ENCODE measurements at places on chromosomes 11 and 22. TPM values are rescaled to one million over a fixed set of nuclear protein-coding genes. Genes with fewer than 3 reads are reported as not detected.

GRCh38 chr22:34798605-34799004, 267.4 kb upstream of the ISX start:
- no peak for DNase-seq

Gene UPK3A
- total RNA-seq: not detected

DNA sequence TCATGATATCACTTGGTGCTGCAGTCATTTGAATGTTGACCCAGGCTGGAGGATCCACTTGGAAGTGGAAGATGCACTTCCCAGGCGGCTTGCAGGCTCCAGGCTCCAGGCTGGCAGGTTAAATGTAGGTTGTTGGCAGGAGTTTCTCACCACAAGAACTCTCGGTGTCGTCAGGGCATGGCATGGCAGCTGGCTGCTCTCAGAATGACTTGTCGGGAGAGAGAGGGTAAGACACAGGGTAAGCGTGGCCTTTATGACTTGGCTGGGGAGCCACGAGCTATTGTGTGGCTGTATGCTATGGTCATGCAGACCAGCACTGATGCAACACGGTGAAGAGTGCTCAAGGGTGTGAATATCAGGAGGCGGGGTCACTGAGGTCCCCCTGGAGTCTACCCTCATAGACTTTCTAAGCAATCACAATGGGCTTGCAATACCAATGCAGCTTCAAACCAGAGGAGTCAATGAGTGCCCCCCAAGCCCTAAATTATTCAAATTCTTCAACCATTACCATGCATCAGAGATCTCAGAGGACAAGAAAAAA, 1027.7 kb downstream of the OPCML start:
- no peak for DNase-seq

GRCh38 chr11:45947885-45948284, 25.4 kb downstream of the LARGE2 start:
- DNase-seq: no peak

DNA sequence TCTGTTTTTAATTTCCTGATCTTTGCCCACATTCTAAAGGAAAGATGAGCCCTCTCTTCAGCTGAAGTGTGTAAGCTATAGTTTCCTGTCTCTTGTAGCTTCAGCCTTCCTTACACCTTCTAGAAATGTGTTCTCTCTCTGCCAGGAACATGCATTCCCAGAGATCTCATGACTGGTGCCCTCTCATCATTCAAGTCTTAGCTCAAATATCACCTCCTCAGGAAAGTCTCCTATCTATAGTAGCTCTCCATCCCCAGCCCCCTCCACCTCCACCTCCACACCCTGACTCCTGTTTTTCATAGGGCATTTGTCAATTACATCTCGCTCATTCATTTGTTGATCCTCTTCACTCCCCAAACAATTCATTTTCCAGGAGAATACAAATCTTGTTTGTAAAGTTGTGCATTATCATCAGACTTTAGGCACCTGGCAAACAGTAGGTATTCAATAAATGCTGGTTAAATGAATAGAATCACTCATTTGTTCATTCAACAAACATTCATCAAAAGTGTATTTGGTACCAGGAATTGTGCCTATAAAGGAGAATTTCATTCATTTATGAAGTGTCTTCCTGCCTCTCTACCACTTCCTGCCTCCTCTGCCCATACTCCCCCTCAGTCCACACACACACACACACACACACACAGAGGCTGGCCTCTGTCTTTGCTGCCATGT, 160.3 kb downstream of the BBOX1 start:
- no peak for DNase-seq

Gene ANO1
- not detected for total RNA-seq

- no peak for DNase-seq
Observed at GRCh38 chr11:108576523-108576922, 17.0 kb downstream of the EXPH5 start.

DNA sequence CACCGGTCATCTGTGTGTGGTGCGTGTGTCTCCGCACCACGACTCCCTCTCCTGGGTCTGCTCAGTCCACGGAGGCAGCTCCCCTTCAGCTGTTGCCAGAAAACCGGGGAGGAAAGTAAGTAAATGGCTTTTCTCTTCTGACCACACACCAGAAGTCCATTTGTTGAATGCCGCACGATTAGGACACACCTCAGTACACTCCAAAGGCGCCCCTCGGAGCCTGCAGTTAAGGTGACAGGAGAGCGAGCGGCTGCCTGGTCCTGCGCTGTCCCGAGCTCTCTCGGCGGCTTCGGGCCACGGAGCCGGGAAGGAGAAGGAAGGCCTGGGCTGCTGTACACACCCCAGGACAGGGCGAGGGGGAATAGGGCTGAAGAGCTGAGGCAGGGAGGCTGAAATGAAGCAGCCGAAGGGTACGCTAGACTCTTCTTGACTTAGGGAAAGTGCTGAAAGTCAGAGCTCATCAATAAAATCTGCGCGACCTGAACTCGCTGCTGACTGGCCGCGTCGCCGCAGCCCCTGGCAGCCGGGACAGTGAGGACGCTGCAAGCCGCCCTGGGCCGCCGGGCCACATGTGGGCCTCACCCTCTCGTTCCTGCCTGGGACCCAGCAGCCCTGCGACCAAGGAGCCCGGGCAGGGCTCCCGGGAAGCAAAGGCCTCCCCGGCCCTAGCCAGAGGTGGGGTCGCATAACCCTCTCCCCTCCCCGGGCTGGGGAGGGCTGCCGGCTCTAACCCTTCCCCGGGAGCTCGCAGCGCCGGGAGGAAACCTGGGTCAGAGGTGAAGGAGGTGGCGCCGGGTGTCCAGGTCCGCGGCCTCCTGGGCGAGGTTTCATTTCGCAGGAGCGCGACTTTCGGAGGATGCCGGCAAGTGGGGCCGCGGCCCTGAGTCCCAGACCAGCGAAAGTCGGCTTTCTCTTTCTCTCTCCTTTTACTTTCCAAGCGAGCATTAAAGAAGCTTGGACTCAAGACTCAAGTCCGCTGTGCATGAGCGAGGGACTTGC, 1.6 kb upstream of the PAX6 start:
- DNase-seq: peak; percentile 29

DNA sequence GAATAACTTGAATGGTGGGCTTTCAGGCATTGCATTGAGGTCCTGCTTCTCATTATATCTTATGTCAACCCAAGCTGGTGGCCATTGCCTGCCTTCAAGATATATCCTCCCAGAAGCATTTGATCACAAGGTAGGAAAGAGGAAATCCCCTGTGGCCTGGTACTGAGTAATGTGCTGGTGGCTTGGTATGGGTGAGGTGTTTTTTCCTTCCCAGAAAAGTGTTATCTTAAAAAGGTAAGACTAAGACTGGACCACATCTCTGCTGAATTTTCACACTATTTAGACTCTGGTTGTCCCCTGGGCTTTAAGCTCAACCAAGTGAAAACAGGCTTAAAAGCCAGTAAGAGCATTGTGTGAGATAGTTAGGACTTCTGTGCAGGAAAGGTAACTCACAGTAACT, 3.7 kb downstream of the INSC start:
- DNase-seq: no peak

- DNase-seq: peak; percentile 67
Observed at GRCh38 chr11:10606536-10607208, 38.2 kb upstream of the LYVE1 start.

- DNase-seq: no peak
Observed at GRCh38 chr22:44276041-44276440, 36.7 kb downstream of the SHISAL1 start.

- DNase-seq: no peak
Observed at GRCh38 chr11:68756171-68756766, 4.9 kb upstream of the TESMIN start.

Gene FAT3
- 0.37 TPM for total RNA-seq

DNA sequence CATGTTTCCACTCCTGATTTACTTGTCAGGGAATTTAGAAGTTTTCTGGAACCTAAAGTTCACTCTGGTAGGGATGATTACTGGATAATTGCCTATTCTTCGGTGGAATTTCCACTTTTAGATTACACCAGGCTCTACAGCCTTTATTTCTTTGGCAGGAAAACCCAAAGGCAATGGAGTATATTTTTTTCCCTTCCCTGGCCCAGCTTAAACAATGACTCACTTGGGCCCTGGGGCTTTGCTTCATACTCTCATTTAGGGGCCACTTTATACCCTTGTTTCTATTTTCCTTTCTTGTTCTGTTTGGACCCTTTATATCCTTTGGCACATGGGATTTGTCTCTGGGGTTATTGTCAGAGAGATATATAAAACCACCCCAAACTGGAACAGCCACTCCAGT, 114.7 kb downstream of the CSTPP1 start:
- peak; percentile 21 for DNase-seq

- DNase-seq: peak; percentile 70
Observed at GRCh38 chr22:38724926-38725571, 19.3 kb downstream of the GTPBP1 start.

DNA sequence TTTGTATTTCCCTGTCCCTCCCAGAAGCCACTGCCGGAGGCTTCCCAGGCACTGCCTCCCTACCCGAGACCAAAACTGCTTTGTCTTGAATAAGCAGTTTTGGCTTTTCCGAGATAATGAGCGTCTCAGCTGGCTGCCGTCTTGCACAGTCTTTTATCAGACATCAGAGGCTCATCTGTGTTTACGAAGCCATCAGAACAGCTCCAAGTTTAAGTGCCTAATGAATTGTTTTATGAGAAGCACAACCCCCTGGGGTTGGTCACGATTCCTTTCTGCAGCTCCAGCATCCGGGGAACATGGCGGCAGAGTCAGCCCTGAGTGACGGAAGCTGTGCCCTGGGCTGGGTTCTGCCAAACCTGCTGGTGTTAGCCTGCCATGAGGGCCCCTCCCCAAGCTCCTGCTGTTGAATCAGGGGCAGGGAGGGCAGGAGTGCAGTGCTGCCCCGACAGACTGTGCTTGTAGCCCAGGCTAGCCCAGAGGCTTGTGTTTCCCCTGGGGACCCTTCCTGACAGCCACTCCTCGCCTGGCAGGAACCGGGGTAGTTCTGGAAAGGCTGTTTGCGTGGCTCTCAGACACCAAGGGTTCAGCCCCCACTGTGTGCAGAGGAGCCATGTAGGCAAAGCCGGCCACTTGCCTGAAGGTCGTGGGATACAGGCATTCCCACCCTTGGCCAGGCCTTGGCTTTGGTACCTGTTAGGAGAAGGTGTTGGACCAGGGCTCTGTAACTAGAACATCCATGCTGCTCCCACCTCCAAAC, 96.1 kb downstream of the MORC2 start:
- no peak for DNase-seq

DNA sequence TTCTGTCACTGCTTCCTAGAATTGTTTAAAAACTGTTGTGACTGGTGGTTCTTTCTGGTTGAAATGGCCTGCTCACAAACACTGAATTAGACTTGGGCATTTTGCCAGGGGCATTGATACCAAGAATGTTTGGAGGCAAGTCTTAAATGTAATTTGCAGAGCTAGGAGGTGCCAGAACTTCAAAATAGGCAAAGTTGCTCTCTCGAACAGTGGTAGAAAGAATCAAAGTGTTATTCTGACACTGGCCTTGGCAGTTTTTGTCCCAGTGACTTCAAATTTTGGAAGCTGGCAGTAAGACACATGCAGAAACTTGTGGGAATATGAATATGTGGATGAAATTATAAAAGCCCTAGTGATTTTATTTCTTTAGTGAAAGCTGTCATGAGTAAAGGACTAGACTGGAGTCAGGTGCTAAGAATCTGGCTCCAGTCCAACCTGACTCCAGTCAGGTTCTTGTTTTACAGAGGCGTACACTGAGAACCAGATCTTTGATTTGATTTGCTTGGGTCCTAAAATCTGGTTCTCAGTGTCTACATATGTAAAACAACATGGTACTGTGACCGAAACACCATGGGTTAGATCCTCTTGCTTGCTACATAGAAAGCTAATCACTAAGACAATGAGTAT, 20.9 kb downstream of the SVIP start:
- DNase-seq: peak; percentile 93

DNA sequence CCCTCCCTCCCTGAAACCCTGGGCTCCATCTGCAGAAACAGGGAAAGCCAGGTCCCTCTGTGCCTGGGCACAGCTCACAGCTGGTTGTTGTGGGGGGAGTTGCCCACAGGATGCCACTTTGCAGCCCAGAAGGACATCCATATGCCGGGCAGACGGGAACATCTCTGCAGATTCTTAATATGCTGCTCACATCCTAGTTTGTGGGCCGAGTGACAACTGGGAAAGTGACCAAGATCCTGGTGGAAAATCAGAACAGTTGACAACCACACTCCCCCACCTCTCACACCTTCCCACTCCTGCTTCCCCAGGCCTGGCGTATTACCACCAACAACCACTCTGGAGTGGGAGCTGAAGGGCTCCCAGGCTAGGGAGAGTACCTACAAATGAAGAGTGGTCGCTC, 7.3 kb upstream of the SCGB1A1 start:
- no peak for DNase-seq

Gene CCDC188
- total RNA-seq: 9.4 TPM

Gene PICK1
- total RNA-seq: 18.7 TPM

GRCh38 chr22:47884200-47884599, 1121.8 kb downstream of the TBC1D22A start:
- DNase-seq: no peak

GRCh38 chr11:112771851-112772250, 189.4 kb upstream of the NCAM1 start:
- DNase-seq: no peak

Gene SCARF2
- total RNA-seq: 12.0 TPM

Gene TTC28
- total RNA-seq: 27.2 TPM

Gene SLC22A9
- total RNA-seq: not detected

Gene MOGAT2
- not detected for total RNA-seq

DNA sequence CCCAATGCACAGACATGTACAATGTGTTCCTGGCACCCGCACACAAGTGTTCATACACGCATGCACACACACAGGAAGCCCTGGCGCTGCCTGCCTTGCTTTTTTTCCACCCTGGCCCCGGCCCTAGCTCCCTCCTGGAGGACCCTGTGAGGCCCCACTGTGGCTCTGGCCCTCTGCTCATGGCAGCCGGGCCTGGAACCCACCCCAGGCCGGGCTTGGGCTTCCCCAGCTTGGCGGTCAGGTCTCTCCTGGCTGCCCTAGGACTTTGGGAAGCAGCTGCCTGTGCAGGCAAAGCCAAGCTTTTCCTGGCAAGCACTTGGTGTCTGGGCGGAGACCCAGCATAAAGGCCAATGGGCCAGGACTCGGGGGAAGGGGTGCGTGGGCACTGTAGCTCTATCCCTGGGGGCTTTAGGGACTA, 30.5 kb downstream of the CD82 start:
- no peak for DNase-seq
